NCI-H1417 treated with DMSO at 0.1 percent for 48 hours (cell line): ENCODE measurements at places on chromosomes 16 and 17.

DNA sequence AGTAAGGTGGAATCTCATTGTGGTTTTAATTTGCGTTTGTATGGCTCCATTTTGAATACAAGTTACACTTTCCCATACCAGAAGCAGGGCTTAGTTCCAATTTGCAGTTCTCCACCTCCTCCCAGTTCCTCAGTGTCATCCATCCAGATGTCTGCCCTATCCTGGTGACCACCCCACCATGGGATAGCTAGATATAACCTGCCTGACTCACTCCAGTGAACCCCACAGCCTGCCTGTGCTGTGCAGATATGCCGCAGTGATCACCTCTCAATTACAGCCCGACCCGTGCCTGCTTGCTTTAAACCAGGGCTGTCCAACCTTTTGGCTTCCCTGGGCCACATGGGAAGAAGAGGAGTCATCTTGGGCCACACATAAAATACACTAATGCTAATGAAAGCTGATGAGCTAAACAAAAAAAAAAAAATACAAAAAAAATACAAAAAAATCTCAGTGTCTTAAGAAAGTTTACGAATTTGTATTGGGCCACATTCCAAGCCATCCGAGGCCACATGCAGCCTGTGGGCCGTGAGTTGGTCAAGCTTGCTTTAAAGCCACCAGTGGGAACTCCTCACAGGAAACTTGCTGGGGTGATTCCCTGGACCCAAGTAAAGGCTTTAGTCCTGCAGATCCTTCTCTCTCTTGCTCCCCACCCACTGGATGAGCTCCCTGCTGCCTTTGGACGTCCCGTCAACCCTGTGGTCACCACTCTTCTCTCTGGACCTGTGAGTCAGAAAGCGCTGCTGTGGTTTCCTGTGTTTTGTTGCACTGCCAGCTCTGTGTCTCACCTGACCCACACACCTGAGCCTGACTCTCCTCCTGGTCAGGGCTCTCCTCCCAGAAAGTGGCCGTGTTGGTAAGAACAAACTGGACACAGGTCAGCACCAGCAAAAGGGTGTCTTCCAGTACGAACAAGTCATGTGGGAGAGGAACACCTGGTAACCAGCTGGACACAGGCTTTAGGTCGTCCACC is 83.0 kb downstream of the EMP2 start:
- no peak for DNase-seq

- DNase-seq: no peak
Observed at GRCh38 chr16:46857368-46857945, 26.5 kb upstream of the C16orf87 start.

- DNase-seq: no peak
Observed at GRCh38 chr17:27378482-27379175, 77.6 kb upstream of the KSR1 start.

- DNase-seq: no peak
Observed at GRCh38 chr17:68134046-68134637, 98.6 kb downstream of the KPNA2 start.

DNA sequence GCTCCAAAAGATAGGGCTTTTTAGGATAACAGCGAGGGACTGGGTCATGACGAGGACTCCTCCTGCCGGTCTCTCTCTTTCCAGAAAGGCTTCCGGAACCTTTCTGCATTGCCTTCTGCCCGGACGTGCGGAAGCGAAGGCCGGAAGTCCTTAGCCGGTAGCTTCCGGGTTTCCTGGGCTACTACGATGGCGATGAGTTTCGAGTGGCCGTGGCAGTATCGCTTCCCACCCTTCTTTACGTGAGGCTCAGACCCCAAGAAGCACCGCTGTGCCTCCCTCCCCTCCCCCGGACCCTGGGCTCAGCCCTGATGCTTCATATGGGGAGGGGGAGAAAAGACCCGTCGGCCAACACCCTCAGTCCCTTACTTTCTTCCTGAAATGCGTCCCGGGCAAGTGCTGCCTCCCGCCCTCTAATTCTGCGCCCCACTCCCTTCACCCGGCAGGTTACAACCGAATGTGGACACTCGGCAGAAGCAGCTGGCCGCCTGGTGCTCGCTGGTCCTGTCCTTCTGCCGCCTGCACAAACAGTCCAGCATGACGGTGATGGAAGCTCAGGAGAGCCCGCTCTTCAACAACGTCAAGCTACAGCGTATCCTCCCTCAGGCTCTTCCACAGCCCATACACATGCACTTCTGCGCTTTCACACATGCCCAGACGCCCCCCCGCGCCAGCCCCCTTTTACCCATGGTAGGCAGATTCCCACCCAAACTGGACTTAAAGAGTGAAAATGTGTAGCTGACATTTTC is at the start of gene VPS25:
VPS25 (plus strand) TSS at position 160 of the 746 bp plus-strand sequence; CDS start at position 187, 27 bp downstream.
- DNase-seq: no peak

DNA sequence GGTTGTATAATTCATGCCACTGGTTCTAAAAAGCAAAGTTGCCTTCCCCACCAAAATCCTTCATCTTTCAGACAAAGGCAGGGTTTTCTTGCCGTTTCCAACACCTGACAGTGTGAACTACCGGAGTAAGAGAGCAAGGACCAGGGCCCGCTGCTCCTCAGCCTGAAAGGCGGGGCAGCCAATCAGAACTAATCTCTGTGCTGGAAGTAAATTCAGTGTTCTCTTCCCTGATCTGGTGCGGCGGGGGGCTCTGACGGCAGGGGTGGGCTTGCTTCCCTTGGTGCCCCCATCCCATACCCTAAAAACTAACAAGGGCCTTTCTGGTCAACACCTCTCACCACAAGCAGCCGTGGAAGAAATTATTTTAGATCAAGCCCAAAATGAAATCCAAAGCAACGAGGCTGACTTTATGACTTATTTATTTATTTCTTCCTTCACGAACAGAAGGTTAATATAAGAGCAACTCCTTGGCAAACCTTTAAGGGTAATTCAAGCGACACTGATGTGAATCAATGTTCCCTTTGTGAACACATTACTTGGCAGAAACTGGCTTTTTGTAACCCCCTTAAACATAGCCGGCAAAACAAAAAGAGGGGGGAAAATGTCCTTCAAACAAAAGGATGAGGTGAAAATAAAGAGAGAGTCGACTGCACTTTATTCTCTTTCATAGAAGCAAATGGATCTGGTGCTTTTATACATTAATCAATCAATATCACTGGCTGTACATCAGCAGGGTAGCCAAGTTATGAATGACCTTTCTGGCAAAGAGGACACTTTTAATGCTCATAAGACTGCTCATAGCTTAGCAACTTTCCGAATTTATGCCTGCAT is 189.9 kb downstream of the ZFHX3 start:
- no peak for DNase-seq

DNA sequence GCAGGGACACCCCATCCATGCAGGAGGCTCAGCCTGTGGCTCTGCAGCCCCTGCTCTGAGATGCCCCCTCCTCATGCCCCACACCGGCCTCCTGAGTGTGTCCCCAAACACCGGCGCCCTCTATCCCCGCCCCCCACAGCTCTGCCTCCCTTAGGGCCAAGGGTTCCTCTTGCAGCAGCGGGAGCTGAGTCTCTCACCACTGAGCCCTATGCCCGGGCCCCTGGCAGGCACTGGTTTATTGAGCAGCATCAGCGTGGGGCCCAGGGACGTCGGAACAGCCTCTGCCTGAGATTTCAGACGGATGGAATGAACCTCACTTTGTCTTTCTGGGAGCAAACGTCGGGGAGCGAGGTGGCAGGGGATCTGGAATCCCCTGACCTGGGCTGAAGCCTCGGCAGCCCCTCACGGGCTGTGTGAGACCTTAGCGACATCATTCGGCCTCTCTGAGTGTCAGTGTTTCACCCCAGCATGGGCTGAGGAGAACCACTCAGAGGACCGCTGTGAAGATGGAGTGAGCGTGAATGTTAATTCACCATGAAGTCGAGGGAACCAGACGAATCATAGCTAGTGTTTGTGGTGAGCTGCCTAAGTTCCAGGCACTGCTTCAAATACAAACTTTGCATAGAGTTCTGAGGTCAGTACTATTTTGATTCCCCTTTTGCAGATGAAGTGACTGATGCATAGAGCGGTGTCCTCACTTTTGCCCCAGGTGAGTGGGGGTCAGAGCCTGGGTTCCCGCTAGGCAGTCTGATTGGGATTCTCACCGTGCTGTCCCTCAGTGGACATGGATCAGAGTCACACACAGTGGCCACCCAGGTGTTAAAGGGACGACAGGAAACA is 5.3 kb upstream of the C16orf74 start:
- DNase-seq: no peak

- DNase-seq: no peak
Observed at GRCh38 chr16:28304214-28304613, 11.9 kb downstream of the SBK1 start.

DNA sequence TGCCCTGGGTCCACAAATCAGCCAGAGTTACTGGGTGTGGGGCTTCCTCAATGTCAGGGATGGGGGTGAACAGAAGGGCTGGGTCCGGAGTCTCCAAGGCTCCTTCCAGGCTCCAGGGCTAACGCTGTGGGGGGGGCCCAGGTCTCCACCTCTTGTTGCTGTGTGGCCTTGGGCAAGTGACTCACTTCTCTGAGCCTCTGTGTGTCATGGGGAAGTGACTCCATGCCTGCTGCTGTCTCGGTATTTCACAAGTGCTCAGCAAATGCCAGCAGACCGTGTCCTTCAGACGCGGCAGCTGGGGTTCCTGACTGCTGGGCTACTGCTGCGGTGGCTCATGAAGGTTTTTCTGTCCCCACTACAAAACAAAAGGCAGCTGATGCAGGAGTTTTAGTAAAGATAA is 26.6 kb downstream of the JPH3 start:
- DNase-seq: no peak

- DNase-seq: no peak
Observed at GRCh38 chr16:60230666-60231065, 1496.5 kb upstream of the GOT2 start.

GRCh38 chr16:14125000-14125681 is 54.0 kb downstream of the MRTFB start:
- DNase-seq: no peak

DNA sequence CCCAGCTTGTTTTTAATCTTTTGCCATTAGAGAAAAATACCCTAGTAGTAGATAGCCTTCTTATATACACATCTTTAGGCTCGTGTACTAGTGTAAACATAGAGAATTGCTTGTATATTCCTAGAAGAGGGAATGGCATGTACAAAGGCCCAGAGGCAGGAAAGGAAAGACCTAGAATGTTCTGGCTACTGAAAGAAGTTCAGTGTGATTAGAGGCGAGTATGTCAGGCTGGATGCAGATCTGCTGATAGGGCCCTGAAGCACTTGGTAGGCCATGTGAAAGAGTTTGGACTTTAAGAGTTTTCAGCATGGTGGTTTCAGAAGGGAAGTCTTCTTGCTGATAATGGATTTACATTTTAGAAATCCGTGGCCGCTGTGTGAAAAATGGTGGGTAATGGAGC is 17.4 kb downstream of the CTCF start:
- no peak for DNase-seq

GRCh38 chr17:32899236-32900013 is 22.5 kb upstream of the MYO1D start:
- DNase-seq: no peak

DNA sequence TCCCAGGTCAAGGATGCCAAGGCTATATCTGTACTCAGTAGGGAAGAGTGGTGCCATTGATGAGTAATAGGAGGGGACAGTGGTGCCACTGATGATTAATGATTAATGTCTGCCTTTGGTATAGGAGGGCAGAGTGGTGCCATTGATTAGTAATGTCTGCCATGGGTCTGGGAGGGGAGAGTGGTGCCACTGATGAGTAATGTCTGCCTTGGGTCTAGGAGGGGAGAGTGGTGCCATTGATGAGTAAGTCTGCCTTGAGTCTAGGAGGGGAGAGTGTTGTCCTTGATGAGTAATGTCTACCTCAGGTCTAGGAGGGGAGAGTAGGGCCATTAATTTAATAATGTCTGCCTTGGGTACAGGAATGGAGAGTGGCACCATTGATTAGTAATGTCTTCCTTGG is 507.8 kb upstream of the EEF2KMT start:
- DNase-seq: no peak

DNA sequence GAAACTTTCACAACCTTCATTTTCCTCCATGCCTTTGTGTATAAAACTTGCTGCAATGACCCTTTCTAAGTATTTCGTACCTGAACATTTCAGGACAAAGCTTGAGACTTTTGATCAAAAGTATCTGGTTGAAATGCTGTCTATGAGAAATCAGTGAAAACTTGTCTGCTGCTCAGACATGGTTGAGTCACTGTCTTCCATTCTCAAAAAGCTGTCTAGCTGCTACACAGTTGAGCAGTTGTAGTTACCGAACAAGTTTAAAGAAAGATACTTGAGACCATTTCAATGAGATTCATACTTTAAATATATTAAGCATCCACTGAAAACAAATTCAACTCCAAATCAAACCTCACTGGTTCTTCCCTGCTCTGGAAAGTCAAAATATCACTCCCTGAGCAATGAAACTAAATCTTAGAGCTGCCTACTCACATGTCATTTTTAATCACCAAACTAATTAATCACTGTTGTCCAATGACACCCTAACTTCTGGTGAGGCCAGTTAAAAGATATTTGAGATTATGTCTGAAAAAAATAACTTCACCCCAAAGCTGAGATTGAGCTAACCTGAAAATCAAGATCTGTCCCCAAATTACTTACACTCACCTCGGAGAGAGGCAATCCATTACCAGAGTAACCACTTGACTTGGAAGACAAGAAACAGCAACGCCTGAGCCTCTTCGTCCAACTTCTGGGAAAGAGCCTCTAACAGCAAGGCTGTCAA is 488 bp downstream of the TMEM100 start:
- no peak for DNase-seq

GRCh38 chr17:40499551-40500189 is 1.8 kb downstream of the TNS4 start:
- no peak for DNase-seq

DNA sequence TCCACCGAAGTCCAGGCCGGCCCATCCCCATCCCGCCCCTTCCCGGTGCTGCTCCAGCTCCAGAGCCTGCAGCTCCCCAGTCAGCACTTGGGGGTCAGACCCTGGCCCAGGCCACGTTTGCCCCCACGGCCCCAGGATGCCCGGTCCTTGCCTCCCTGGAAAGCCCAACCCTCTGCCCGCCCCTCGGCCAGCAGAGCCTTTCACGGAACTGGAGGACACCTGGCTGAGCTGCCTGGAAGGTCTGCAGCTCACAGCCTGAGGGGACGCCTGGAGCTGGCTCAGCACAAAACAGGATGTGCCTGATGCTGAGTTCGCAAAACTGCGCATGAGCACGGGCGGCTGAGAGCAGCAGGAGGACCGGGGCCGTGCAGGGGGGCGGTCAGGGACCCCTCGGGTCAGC is 29.7 kb upstream of the SSTR5 start:
- DNase-seq: no peak

GRCh38 chr16:51951668-51952298 is 595.2 kb downstream of the TOX3 start:
- DNase-seq: no peak

DNA sequence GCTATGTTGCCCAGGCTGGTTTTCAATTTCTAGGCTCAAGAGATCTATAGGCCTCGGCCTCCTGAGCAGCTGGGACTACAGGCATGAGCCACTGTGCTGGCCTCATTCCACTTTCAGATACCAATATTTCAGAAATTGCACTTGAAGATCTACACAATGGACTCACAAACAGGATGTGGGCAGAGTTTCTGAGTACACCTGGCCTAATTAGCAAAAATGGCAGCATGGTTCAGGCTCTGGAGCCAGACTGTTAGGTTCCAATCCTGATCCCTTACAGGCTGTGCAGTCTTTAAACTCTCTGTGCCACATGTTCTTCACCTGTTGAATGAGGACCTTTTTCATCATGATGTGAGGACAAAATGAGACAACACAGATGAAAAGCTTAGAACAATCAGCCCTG is 32.2 kb downstream of the RNF157 start:
- DNase-seq: no peak

GRCh38 chr17:42780851-42781638 is 635 bp downstream of the WNK4 start:
- DNase-seq: no peak

GRCh38 chr16:14002416-14002990 is 68.6 kb upstream of the MRTFB start:
- no peak for DNase-seq

GRCh38 chr17:33777674-33778073 is 477.4 kb upstream of the CCL2 start:
- no peak for DNase-seq
